NCI-H187 (cell line): ENCODE measurements at places on chromosomes 3 and 15.

DNA sequence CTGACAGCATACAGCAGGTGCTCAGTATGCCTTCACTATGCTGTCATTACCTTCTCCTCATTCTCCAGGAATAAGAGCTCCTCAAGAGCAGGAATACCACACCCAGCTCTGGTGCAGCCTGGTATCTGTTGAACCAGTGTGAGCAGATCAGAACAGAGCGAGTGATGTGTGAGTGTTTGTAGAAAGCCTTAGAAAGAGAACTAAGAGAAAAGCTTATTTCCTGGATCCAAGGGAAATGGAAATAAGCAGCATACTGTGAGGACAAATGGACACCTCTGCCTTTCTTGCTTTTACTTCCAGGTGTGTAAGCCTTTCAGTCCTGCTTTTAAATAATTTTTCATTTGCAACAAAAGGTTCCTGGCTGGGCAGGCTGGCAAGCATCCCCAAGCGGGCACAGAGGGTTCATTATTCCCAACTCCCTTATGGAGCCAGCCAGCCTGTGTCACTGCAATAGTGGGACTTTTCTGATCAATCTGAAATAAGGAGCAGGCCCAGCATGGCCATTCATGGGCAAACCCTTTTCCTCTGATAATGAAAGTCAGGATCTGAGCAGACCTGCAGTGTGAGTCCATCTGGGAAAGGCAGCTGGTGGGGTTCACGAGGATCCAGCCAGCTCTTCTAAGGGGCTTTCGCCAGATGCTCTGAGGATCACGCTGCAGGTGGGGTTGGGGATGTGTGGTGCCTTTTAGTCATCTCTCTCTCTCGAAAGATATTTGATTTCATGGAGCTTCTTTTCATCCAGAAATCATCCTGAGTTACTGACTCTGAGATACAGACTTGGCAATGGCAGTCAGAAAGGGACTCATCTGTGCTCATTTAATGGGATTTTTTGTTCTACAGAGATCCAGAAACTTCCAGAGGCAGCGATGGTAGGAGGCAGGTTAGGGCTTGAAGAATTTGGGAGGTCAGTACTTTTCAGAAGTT, 594.9 kb upstream of the CFAP20DC start:
- no peak for DNase-seq

GRCh38 chr15:70362886-70363285, 265.2 kb upstream of the TLE3 start:
- DNase-seq = no peak

DNA sequence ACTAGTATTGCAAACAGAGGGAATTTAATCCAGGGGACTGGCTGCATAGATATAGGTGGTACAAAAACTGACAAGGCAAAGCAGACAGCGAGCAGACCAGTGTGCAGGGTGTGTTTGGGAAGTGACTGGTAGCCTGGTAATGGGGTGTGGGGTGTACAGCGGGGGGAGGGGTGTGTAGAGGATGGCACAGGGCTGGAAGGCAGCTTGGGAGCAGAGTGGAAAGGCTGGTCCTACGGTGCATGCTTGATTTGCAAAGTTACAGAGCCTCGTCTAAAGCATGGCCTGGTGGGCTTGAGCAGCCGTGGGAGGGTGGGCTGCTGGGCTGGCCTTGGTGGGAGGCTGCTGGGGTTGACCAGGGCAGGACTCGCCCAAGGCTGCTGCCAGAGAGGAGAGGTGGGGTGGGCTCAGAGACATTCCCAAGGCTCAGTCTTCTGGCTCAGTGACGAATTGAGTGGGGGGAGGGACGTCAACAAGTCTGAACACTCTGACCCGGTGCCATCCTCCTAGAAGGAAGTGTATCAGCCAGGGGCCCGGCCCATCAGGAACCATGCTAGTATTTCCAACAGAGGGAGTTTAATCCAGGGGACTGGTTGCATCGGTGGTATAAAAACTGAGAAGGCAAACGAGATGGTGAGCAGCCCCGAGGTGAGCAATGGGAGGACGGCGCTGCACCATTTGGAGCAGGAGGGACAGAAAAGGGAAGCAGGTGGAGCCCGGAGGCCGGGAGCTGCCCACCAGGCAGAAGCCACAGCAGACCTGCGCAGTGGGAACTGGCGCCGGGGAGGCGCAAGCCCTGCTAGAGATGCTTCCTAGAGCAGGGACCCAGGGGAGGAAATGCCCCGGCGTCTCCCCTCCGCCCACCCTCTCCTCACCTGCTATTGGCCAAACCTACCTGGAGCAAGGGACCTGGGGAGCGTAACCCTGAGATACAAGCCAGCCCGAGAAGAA, 29.2 kb downstream of the CPN2 start:
- no peak for DNase-seq

DNA sequence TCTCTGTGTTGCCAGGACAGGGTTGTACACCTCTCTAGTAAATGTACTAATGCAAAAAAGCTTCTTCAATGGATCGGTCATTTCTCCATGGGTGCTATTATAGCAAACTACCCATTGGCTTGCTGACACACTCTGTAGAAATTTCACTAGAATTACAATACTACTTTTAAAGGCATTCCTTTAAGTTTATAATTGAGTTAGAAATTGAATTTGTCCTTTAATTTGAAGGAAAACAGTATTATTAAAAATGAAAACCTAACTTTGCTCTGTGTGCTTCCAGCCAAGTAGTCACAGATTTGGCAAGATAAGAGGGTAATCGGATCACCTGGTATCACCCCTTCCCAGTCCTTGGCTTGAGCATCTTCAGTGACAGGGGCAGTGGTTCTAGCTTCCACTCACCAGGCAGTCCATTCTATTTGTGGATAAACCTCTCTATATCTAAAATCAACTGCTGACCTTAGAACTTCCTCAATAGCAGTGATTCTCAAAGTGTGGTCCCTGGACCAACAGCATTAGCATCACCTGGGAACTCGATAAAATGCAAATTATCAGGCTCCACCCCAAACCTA, 93.2 kb downstream of the GHSR start:
- no peak for DNase-seq

GRCh38 chr3:193665370-193665989, 72.5 kb downstream of the OPA1 start:
- no peak for DNase-seq

GRCh38 chr15:66740802-66741201, 38.8 kb downstream of the SMAD6 start:
- no peak for DNase-seq

DNA sequence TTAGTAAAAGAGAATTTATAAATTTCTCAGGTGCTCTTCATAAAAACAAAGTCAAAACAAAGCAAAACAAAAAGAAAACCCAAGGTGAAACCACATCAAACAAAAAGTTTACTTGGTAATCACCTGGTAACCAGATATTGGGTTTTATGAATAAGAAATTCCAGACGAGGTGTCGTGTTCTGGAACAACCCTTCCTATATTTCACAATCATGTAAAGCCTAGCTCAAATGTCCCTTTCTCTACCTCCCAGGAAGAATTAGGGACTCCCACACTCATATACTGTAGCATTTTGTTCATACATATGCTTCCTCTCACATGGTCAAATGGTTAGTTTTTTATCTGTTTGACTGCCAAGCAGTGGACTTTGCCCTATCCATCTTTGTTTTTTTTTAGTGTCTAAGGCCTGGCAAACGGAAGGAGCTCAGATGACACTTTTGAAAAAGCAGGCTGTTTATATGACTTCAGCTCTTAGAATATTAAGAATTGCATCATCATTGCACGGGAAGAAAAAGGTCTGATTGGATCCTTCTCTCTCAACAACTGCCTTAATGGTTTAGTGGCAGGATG, 326.7 kb upstream of the TBL1XR1 start:
- DNase-seq = no peak

DNA sequence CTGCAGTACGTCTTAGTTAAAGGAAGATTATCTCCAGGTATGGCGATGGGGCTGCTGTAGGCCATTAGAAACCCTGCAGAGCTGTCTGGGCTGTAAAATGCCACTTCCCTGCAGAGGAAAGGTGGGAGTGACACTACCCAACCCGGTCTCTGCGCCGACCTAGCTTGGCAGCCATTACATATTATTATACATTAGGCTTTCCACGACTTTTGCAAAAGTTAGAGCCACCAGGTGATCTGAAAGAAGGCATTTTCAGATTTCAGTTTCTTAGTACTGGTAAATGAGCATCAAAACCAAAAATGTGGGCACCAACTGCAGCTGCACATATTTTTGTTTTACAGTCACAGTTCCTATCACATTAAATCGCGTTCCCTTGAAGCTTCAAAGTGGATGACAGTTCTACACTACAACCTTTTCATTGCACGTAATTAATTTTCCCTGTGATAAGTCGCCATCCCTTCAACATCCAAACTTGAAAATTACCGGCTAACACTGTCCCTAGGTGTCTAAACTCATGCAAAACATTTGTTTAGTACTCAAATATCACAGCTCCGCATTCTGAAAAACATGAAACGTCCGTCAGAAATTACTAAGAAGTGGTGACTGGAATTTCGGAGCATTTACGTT, 81.4 kb upstream of the CHD2 start:
- peak; percentile 82 for DNase-seq

GRCh38 chr3:156605686-156606605, 51.0 kb upstream of the SSR3 start:
- DNase-seq = no peak

GRCh38 chr15:79972863-79973262, 1.9 kb upstream of the BCL2A1 start:
- no peak for DNase-seq

DNA sequence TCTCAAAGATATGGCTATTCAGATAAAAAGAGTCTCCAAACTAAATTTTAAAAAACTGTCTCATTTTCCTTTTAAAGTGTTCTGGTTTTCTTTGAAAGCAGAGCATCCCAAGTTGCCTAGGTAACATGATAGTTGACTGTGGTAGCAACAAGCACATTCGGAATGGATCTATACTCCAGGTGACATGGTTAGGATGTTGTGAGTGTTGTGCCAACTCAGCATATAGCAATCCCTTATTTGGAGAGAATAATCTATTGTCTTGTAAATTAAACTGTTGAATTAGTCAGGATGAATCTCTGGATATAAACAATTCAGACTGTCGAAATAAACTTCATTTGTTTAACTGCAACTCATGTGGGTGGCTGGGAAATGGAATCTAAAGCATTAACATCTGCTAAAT, 418.6 kb downstream of the TUSC7 start:
- no peak for DNase-seq

- no peak for DNase-seq
These were observed 843.9 kb downstream of the TUSC7 start for GRCh38 chr3:117553461-117553860.

GRCh38 chr3:183695569-183696364, 1.8 kb upstream of the YEATS2 start:
- no peak for DNase-seq

DNA sequence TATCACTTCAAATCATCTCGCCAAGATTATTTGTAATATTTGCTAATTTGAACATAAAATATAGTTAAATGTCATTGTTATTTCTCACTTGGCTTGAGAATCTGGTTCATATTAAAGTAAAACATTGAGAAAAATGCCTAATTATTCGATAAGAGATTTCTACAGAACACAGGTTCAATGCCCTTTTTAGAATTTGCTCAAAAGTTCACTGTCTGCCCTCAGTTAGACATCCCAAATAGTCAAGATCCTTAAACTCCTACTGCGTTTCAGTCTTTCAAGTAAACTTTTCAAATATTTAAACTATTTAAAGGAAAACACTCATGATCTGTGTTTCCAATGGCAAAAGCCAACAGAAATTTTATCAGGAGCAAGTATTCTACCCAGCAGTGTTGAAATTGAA, 204.1 kb upstream of the AGTR1 start:
- no peak for DNase-seq

- DNase-seq = no peak
These were observed at the start of gene DZIP1L for GRCh38 chr3:138114988-138115971. DZIP1L (minus strand) TSS chr3:138115608; CDS start chr3:138103971, 11,637 bp downstream.

DNA sequence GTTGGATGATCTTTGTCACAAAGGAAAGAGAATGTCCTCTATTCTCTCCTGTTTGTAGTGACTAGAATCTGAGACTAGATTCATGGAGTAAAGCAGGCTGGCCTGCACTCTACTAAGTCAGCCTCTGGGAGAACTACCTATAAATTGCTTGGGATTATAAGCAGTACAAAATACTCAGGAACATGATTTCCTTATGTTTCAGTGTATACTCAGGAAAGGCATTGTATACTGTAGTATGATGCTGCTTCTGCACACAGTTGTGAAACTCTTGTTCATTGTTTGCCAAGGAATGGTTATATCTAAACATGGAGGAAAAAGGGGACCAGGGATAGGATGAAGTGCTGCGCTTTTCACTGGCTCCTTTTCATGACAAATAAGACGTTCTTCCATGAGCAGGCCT, 49.2 kb downstream of the OXSR1 start:
- no peak for DNase-seq

- no peak for DNase-seq
These were observed 94.3 kb downstream of the SQOR start for GRCh38 chr15:45729141-45729540.

DNA sequence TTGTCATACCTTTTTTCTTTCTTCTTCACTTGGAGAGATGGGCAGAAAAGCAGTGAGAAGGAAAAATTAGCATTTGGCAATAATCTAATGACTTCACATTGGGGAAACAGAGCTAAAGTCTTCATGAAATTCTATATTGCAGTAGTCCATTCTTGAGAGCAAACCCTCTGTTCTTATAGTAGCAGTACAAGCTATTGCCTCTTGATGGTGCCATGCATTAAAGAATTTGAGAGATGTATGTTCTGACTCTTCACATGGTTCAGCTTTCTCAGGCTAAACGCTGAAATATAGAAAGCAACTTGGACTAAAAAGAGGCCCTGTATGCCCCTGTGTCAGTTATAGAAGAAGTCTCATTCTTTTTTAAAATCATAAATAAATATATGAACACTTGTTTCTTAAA, 36.0 kb downstream of the PHLDB2 start:
- DNase-seq = no peak

DNA sequence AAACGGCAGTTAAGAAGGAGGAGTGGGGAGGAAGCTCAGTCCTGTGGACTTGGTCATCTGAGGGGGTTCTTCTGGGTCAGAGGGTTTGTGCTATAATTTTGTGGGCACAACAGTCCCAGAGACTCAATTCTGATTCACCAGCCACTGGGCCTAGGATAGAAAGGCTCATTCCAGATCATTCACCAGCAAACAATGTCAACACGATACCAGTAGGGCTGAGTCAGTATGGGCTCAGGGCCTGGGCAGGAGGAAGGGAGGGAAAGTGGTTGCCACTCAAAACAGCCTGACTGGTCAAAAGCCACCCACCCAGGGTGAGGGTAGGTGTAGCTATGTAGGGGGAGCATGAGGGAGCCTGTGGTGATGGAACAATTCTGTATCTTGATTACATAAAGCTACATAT, 86.9 kb upstream of the MEX3B start:
- DNase-seq = no peak

DNA sequence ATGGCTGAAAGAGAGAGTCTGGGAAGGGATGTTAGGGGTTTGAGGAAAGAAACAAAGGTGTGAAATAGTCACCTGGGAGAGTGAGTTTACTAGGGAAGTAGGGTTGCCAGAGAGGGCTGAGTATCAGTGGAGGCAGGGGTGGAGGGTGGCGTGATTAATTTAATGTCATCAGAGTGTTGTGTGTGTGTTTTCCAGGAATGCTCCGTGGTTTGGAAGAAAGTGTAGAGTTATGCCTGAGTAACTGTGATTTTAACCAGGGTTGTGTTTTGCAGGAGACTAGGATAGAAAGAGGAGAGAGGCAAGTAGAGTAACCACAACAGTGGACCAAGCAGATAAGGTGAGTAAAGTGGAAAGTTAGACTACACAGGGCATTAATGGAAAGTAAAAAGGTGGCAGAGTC, 27.2 kb downstream of the PLD1 start:
- DNase-seq = no peak

GRCh38 chr15:41666353-41666920, 6.2 kb downstream of the MGA start:
- DNase-seq = no peak
